ENCODE measurements at places on chromosomes 1 and 21.

DNA sequence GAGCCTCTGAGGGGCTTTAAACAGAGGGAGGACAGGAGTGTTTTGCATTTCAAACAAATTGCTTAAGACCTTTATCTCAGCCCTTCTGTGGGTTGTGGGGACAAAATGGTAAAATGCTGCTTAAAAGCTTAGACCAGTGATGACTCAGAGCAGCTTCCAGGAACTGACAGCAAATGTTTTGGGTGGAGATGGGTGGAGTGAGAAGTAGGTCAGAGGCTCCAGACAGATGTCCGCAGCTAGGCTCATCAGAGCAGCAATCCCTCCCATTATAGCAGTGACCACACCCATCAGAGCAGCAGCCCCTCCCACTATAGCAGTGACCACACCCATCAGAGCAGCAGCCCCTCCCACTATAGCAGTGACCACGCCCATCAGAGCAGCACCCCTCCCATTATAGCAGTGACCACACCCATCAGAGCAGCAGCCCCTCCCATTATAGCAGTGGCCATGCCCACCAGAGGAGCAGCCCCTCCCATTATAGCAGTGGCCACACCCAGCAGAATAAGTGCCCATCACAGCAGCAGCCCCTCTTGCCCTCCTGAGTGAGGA, 532.2 kb downstream of the MATN1 start:
- no peaks in the 10 kb centered on the region for H3K4me1 ChIP-seq
- no peaks in the 10 kb centered on the region for H3K36me3 ChIP-seq
- H3K4me3 ChIP-seq, result no peak overlapping the region
- no peaks in the 10 kb centered on the region for H3K27me3 ChIP-seq
- no peak overlapping the region for H3K27ac ChIP-seq

DNA sequence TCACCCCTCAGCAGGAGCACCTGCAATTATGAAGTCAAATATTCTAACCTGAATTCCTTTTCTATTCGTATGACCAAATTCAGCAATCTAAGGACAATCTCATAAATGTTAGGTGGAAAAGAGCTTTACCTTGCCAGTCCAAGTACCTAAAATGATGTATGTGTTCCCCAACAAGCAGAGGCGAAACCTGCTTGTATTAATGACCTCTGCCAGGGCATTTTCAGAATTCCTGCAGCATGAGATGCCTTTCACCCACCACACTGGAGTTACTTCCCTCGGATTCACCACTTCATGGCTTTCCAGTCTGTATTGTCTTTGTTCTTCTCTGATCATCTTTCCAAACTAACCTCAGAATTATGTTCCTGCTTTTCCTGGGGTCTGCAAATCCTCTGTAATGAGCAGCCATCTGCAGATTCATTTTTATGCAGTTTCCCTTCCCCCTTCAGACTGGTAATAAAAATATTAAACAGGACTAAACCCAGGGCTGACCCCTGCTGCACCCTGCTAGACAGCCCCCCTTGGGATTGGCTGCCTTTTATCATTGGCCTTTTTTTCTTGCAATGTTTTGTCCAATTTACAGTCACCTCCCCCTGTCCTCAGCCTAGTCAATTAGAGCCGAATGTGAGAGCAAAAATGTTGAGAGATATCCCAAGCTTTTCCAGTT, 26.6 kb upstream of the CASQ2 start:
- H3K27ac ChIP-seq, result no peak overlapping the region
- no peak overlapping the region for H3K4me3 ChIP-seq
- H3K36me3 ChIP-seq, result no peaks in the 10 kb centered on the region
- no peaks in the 10 kb centered on the region for H3K4me1 ChIP-seq
- no peak for DNase-seq

DNA sequence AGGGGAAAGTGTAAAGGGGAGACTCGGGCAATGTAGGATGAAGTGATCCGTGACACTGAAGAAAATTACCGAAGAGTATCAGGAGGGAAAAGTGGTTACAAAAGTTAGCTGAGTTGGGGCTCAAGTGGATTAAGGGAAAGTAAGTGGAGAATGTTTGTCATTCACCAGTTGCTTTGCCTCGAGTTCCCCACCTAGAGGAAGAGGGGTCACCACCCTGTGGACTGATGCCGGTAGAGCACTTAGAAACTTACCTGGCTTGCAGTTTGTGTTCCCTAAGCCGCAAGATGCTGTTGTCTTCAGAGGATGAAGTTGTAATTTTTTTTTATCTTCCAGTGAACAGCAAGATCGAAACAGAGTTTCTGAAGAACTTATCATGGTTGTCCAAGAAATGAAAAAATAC, 1.0 kb downstream of the PER3 start:
- no peaks in the 10 kb centered on the region for H3K27me3 ChIP-seq
- peaks cover 14% of the 10 kb centered on the region for H3K4me1 ChIP-seq
- no peak overlapping the region for H3K4me3 ChIP-seq
- DNase-seq, result no peak
- no peak overlapping the region for H3K27ac ChIP-seq

GRCh38 chr1:158752155-158752712, 2.3 kb upstream of the OR6K6 start:
- no peaks in the 10 kb centered on the region for H3K36me3 ChIP-seq
- no peak for DNase-seq
- no peaks in the 10 kb centered on the region for H3K4me1 ChIP-seq
- H3K4me3 ChIP-seq, result no peak overlapping the region
- no peak overlapping the region for H3K27ac ChIP-seq

All from spinal cord (tissue), 10 donors.